CD4-positive, alpha-beta T cell treated with Interleukin-4 for 1 hour (primary cell): ENCODE measurements at places on chromosomes 16 and 17.

DNA sequence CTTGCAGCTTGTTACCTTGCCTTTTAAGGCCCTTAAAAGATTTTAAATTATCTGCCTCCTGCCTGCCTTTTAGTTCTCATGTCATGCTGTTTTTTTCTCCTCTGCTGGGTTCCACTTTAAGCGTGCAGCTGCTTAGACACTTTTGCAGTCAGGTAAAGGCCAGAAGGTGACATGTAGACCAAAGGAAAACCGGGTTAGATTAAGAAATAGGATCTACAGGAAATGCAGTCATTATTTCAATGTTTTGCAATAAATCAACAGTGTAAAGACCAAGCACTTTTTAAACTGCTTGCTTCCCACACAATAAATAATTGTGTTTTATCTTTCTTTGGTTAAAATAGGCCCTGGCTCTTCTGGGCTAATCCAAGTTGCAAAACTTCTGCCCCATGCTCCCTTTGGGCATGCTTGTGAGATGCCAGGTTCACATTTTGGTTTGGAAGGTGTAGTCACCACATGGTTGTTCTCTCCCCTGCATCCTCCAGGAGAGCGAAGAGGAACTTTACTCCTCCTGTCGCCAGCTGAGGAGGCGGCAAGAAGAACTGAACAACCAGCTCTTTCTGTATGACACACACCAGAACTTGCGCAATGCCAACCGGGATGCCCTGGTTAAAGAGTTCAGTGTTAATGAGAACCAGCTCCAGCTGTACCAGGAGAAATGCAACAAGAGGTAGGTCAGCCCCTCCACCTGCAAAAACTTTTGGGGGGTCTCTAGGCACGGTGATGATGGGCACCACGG lies 54.9 kb downstream of the SDR42E1 start:
- DNase-seq, result no peak

DNA sequence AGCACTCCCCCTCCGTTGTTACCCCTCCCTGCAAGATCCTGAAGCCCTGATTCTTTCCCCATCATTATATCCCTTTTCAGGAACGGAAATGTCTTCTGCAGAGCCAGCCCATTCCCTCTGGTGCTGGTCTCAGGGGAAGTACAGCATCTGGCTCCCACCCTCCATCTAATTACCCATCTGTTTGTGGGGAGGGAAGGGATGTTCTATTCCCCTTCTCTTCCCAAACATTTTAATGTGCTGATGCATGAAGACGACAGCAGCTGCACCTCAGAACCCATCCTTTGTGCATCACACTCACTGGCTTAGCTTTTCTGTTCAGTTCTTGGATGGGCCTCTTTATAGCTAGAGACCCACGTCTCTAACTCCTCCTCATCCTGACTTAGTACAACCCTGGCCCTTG lies 367.2 kb downstream of the CDH13 start:
- no peak for DNase-seq

- DNase-seq, result no peak
Observed at GRCh38 chr16:1416521-1416941, 2.0 kb upstream of the UNKL start.

DNA sequence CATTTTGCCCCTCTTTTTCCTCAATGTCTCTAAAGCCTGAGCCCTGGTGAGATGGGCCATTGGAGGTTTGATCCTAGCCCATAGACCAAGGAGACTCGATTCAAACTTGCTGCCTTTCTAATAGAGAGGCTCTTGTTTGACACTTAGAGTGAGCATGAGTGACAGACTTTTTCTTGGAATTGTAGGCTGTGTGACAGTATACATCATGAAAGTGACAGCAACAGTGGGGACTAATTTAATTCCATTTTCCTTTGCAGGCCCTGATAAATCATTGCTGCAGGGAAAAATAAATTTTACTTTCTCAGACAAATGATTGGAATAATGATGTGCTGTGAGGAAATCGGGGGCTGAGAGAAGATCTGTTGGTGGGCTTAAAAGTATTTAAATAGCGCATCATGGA lies 169.0 kb upstream of the NOL11 start:
- no peak for DNase-seq

DNA sequence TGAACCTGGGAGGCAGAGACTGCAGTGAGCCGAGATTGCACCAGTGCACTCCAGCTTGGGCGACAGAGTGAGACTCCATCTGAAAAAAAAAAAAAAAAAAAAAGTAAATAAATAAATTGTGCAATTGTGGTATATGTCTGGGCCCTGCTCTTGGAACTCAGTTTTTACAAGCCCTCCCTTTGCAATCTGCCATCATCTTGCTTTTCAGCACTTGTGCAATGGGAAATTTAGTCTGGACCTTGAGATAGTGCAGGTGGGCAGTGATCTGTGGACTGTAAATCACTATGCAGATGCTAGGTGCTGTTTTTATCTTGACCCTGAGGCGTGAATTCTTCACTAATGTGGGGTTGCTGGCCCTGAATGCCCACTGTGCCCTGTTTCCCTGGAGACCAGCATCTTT lies 6.5 kb upstream of the RAP1GAP2 start:
- DNase-seq, result no peak

GRCh38 chr17:67238991-67239390 lies 6.0 kb downstream of the HELZ start:
- DNase-seq, result no peak

GRCh38 chr17:311119-311782 lies 41.4 kb downstream of the RPH3AL start:
- DNase-seq, result no peak

DNA sequence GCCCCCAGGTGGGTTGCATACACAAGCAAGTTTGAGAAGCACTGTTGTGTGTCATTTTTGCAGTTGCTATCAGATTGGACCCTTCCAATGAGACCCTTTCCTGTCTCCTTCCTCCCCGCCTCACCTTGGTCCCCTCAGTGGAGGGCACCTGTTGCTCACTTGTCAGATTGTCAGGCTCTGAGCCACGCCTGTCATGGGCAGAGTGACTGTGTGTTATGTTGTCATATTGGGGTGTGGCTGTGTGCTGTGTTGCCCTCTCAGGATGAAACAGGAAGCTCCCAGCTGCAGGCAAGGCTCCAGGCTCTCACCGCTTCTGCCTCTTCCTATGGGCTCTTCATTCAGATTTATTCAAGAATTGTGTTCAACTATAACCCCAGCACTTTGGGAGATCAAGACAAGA lies 302.9 kb downstream of the CPPED1 start:
- peak; percentile 4 for DNase-seq

GRCh38 chr17:33680472-33680871 lies 387.4 kb upstream of the ASIC2 start:
- DNase-seq, result no peak

- no peak for DNase-seq
Observed at GRCh38 chr17:5699814-5700213, 115.5 kb upstream of the NLRP1 start.
